Neural crest cell (in vitro differentiated cells): ENCODE measurements at places on chromosomes 3 and 15.

DNA sequence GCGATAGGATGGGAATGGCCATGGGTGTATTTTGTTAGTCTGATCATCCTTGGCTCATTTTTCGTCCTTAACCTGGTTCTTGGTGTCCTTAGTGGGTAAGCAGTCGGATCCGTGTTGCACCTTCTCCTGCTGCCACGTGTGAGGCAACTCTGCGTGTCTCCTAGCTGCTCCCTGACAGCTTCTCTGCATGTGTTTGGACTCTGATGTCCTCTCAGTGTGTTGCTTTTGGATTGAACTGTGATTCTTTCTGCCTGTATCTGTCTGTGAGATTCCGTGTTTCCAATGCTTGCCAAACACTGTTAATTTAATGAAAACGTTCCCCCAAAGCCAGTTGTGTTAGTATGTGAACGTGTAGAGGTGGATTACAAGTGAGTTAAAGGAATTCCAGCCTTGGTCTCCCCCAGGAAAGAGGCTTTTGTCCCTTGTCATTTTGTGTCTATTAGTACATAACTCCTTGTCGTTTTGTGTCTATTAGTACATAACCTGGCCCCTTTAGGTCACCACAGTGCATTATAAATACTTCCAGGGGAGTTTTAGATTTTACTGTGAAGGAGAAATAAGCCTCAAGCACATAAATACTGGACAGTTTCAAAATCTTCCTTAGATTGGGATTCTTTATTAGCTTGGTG lies 172.4 kb downstream of the CHDH start:
- no peak for DNase-seq

- DNase-seq, result no peak
These were observed 22.6 kb upstream of the CACNA2D2 start for GRCh38 chr3:50525987-50526386.

- no peak for DNase-seq
These were observed 2.8 kb downstream of the BTLA start for GRCh38 chr3:112496366-112497067.

DNA sequence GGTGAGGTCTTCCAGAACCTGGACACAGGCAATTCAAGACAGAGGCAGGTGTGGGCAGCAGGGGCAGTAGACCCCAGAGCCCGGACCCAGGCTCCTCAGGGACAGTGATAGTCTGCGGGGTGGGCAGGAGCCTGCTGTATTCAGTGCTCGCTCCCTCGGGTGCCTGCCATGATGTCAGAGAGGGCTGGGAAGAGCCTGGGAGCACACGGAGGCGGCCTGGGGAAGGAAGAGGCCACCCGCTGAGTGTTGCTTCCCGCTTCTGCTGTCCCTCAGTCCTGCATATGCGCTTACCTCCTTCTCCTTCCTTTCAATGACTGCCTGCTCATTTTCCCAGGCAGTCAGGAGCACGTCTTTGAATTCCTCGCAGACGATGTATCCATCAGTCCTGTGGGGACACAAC lies 22.8 kb downstream of the TMEM43 start:
- no peak for DNase-seq

DNA sequence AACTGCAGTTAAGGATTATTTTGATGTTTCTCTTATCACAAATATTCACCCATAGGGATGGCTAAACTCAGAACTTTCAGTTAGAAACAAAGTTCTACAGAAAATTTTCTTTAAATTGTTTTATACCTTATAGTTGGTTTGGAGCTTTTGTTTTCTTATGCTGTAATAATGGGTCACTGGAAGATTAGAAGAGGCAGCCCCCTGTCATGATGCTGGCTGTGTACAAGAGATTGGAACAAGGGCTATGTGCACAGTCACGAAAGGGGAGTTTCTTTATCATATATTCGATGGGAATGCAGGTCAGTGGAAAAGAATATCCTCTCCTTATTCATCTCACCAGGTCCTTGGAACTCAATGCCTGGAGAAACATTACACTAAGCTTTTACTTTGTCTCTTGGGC lies 12.0 kb upstream of the CPA3 start:
- DNase-seq, result no peak

DNA sequence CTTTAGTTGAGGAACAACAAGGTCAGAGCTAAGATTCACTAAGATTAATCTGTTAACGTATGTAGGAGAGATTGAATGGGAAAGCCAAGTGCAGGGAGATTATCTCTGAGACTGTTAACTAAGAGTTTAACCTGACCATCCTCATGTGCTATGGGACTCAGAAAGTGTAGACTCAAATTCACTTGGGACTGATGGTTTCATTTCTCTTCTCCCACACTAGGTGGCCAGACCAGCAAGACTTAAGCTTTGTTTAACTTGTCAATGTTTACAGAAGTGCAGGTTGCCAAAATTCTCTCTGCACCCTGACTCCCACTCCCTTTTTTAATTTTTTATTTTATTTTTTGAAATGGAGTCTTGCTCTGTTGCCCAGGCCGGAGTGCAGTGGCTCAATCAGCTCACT lies 6.3 kb upstream of the HEXA start:
- no peak for DNase-seq

DNA sequence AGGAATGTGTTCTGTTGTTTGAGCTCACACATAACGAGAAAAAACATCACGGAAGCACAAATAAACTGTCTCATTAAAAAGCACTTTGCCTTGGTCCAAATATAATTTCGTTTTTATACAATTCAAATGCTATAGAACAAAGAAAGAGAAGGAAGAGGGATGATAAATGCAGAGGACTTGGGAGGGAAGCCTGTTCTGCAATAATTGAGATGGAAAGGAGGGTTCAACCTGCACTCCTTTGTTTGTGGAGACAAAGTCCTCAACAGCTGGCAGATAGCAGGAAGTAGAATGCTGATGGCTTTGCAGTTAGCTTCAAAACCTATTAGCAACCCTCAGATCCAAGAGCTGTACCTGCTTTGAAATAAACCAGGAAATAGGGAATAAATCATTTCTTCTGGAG lies 1010.8 kb downstream of the FHIT start:
- DNase-seq, result no peak

DNA sequence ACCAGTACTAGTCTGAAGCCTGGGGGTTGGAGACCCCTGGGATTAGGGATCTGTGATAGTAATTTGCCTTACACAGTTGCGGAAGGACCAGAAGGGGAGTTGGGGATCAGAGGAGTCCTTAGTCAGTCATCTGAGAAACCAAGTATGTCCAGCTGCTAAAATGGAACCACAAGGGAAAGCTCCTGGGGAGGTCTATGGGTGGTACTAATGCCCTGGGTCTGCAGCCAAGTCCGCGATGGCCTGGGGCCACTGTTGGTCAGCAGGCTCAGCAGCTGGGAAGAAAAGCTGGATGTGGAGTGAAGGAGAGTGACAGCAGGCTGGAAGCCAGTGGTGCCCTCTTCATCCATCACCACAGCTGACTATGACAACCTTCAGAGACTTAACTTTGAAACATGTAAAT lies 2.2 kb upstream of the ANKDD1A start:
- no peak for DNase-seq

GRCh38 chr15:64009798-64010261 lies 36.5 kb downstream of the DAPK2 start:
- no peak for DNase-seq

- no peak for DNase-seq
These were observed 155.2 kb downstream of the RBPMS2 start for GRCh38 chr15:64619880-64620839.

GRCh38 chr3:81554388-81554787 lies 207.1 kb downstream of the GBE1 start:
- DNase-seq, result no peak

- DNase-seq, result no peak
These were observed 22.3 kb downstream of the PPP4R2 start for GRCh38 chr3:73018790-73019441.

DNA sequence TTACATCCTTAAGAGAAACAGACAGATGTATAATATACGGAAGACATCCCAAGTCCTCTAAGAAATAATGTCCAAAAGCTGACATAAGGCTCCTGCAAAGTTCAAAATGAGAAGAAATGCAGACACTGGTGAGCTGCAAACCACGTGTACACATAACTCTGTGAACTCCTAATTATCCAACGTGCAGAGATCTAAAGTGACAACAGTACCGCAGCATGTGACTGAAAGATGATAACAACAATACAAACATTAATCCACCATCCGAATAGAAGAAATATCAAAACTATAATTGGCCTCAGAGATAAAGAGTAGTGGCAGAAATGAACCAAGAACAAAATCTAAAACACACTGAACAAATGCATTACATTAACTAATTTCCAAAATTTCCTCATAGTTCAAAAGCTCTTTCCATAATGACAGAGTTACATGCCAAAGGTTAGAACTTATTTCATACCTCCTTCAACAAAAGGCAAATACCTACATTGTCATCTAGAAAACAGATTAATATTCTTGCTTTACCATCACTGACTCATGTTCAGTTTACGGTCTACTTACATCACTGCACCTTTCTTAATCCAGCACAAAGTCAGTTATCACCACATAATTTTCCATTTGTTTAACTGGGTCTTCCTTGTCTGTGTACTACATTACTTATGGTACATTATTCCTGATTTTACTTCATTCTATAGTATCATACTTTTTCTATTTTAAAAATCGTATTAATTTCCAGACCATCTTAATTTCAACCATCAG lies 2.2 kb downstream of the PDCD10 start:
- DNase-seq, result no peak

DNA sequence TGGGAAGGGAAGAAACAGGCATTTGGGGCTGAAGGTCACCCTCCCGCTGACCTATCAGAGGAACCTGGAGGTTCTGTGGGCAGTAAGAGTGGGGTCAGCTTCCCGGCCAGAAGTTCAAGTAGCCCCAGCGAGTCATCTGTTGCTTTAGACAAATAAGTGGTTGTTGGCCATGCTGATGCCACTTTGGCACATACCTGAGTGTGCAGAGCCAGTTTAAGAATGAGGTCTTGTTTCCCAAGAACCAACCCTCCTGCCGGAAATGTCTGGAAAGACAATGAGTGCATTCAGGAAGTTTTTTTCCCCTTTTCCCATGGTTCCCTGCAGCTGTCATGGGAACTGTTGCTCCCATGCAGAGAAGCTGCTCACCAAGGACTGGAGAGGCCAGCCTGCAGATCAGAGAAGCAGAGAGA lies 166.7 kb downstream of the ZNF621 start:
- no peak for DNase-seq

DNA sequence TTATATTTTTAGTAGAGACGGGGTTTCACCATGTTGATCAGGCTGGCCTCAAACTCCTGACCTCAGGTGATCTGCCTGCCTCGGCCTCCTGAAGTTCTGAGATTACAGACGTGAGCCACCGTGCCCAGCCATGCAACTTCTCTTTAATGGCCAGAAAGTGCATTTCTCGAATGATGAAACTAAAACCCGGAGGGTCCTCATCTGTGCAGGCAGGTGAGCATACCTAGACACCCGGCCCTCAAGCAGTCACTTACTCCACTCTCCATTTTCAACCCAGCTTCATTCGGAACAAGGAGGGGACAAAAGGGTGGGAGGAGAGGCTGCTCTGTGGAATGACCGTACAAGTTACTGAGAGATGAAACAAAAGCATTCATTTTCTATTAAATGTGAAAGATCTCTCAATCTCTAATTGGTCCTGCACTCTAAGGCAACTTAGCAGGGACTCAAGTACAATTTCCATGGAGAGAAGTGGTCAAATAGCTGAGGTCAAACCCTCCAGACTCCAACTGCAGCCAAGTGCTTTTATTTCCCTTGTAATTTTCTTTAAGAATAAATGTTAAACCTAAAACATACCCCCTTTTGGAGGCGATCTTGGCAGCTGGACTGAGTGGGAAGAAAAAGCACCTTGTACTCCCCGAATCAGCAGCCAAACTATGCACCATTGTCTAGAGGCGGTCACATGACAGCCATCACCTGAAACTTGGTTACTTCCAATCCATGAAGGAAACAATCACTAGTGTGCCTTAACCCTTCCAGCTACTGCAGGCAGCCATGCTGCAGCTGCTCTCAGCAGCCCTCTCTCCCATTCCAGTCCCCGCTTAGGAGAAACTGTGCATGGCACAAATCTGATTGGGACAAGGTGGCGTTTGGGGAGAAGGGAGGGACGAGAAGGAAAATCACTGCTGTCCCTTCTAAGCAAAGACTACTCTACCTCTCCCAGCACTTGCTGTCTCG lies 62.2 kb downstream of the VGLL4 start:
- no peak for DNase-seq

- no peak for DNase-seq
These were observed 1186.7 kb upstream of the EPHA6 start for GRCh38 chr3:95627697-95628096.

GRCh38 chr3:87260270-87260669 lies 16.1 kb downstream of the POU1F1 start:
- peak; percentile 51 for DNase-seq

DNA sequence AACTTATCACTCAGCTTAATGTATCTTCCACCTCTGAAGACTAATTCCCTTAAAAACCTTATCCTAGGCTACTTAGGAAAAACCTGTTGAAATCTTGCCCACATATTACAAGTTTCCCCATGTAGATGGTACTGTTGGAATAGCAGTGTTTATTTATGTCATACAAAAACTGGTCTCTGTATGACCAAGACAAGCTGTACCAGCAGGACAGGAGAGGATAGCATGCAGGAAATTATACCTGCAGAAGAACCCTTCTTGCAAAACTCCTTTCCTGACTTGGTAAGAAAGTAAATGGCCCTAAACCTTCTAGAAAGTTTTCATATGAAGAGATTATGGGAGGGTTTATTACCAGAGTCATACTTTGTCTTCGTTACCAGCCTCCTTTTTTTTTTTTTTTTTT lies 25.3 kb upstream of the RNF111 start:
- no peak for DNase-seq
